ENCODE measurements at places on chromosomes 11 and 22.

- no peak for DNase-seq
Measured at GRCh38 chr22:46413725-46414379, 78.3 kb downstream of the TRMU start.

GRCh38 chr22:27952091-27952490, 33.0 kb upstream of the PITPNB start:
- no peak for DNase-seq

DNA sequence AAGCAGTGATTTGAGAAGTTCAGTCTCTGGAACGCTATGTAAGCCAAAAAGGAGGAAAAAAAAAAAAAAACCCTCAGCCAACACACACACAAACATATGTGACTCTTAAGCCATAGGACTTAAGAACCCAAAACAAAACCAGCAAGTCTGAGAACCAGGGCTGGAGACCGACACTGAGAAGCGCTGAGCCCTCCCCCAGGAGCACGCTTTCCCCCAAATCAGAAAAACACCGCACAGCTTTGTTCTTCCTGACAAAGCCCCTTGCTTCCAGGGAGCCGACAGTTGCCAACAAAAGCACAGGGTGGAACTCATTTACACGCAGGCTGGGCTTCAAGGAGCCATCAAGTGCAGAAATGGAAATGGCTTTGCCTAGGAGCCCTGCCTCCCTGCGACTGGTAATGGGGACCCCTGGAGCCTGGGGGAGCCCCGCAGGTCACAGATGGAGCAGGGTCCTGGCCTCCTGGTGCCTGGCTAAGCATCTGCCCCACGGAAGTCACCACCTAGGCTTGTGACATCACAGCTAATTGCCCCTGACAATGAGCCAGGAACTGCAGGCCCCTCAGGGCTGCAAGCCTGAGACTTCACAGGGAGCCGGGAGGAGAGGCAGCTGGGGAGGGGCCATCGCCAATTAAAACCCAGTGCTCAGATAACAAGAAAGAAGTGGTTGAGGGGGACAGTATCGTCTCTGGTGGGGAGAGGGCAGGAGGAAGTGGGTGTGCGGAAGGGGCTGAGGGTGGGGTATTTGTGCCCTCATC, 66.9 kb downstream of the NFAM1 start:
- DNase-seq = no peak

- no peak for DNase-seq
Measured at GRCh38 chr22:31957970-31958594, 13.7 kb downstream of the YWHAH start.

DNA sequence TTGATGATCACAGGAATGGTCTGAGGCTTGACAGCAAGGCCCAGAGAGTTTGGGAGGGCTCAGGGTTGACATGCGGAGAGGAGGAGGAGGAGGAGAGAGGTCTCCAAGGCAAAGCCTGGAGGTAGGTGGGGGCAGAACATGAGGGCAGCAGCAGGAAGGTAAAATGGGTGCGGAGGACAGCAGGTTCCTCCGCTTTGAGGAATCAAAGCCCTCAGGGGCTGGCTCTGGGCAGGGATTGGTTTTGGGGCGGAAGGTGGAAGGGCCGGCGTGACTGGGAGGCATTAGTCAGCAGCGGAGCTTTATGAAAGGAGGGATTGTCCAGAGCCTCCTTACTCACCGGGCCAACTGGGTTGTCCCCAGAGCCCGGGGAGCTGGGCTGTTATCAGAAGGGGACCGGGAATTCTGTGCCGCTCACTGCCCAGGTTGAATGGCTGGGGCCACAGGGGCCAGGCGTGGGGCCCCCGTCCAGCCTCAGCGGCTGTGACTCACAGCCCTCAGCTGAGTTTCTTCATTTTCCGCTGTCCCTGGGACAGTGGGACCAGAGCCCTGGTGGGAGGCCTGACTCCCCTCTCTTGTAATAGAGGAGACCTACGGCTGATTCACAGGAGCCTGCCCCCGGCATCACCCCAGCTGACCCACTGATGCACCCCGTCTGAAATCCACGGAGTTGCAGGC, 36.2 kb downstream of the LIF start:
- DNase-seq = no peak

Measured in progenitor cell of endocrine pancreas (in vitro differentiated cells).